Thyroid gland (tissue), 4 donors: ENCODE measurements at places on chromosomes 2 and 18.

DNA sequence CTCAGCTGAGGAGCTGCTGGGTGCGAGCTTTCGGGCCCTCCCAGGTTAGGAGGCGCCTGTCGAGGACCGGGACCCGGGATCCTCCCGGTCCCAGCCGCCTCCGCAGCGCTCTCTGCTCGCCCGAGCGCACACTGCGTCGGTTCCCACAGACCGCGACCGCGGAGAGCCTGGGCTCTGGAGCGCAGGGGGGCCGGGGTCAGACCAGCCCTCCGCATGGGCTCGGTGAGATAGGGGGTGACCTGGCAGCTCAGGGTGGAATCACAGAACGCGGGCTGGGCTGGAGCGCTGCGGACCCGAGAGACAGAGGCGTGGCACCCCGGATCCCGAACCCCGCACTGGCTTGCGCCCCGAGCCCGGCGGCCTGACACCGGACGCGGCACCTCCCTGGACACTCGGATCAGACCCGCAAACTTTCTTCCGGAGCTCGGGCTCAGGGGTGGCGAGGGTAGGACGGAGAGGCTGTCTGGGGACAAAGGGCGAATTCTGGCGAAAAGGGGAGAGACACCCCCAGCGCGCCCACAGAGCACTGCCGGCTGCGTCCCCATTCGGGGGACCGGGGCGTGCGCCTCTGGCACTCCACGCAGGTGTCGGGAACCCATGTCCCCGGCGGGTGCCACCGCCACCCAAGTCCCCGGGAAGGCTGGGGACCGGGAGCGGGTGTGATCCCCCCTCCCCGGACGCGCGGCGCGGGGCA, 612 bp downstream of the DIPK1C start:
- no peak for DNase-seq

DNA sequence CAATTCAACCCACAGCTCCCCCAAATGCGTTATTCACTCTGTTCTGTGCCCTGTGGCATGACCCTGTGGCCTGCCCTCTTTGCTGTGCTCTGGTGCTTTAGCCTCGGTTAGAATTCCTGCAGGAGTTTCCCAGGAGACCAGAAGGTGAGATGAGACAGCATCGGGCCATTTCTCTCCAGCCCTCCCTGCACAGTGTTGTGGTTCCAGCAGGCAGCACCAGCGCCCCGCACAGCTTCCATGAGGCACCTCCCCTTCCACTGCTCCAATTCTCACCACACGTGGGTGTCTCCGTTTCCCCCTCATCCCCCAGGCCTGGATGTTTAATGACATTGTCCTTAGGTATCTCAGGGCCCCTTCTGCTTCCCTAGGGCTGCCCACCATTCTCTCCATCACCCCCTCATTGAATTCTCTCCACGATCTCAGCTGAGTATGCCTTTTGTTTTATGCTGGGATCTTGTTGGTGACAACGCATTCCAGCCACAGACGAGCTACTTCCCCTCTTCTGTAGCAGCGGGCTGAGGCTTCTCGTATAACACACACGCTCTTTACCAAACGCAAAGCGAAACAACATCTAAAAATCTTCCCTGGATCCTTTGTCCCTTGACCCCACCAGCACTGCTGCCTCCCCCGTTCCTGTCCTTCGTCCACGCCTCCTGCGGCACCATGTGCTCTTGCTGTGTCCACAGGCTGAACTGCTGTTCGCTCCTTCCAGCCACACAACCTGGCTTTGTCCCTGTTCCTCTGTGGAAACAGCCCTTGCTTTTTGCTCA, 35.1 kb downstream of the ACKR3 start:
- no peak for DNase-seq

GRCh38 chr2:238974501-238975166, 126.7 kb downstream of the TWIST2 start:
- no peak for DNase-seq

GRCh38 chr2:71684226-71685072, 231.1 kb downstream of the DYSF start:
- DNase-seq, result no peak

GRCh38 chr2:74486141-74486540, 3.3 kb downstream of the TTC31 start:
- DNase-seq, result no peak
